ENCODE measurements at places on chromosomes 3 and 15. TPM values are rescaled to one million over a fixed set of nuclear protein-coding genes. Genes with fewer than 3 reads are reported as not detected.

Gene KBTBD13
- not detected for total RNA-seq

- no peaks in the 10 kb centered on the region for H3K27me3 ChIP-seq
- H3K36me3 ChIP-seq: no peaks in the 10 kb centered on the region
- no peak for DNase-seq
- H3K27ac ChIP-seq: no peak overlapping the region
- no peaks in the 10 kb centered on the region for H3K4me1 ChIP-seq
- H3K4me3 ChIP-seq: no peak overlapping the region
Observed at GRCh38 chr3:111768571-111769100, 90.4 kb upstream of the PHLDB2 start.

DNA sequence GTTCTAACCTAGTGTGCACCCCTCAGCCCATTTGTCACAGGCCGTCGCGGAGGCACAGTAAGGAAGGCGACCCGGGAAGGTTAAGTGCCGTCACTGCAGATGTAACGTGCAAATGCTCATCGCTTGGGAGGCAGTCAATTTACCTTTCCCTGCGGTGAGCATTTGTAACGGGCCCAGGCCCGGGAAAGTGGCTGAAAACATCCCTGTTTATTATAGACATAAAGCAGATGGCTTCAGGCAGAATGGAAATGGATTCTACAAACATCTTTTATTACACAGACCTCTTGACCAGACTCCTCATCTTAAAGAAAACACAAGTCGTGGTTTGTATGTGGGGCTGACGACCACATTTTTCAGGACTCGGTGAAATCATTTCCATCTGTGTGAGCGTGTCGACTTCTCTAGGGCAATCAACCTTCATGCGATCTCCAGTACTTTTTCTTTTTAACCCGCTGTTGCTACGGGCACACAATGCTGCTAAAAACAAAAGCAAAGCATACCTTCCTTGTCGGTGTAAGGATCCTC lies 43.6 kb downstream of the NMNAT3 start:
- no peaks in the 10 kb centered on the region for H3K4me1 ChIP-seq
- no peaks in the 10 kb centered on the region for H3K36me3 ChIP-seq
- H3K27me3 ChIP-seq: no peaks in the 10 kb centered on the region
- no peak overlapping the region for H3K4me3 ChIP-seq
- no peak overlapping the region for H3K27ac ChIP-seq
- no peak for DNase-seq

DNA sequence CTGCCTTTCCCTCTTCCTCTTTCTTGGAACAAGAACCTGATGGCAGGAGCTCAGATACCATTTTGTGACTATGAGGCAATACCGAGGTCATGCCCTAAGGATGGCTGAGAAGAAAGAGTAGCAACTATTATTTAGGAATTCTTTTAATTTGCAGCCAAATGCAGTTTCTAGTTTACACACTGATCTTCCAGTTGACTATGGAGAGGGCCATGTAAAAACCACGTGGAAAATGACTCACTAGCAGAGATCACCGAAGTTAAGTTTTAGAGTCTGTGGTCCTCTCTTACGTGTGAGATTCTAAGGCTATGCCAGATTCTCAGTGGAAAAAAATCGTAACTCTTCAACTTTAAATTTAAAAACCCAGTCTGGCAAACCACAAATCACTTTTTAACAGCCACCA lies 7.8 kb downstream of the BNC1 start:
- no peak for DNase-seq
- H3K27ac ChIP-seq: no peak overlapping the region
- H3K36me3 ChIP-seq: no peaks in the 10 kb centered on the region
- peaks cover 43% of the 10 kb centered on the region for H3K27me3 ChIP-seq
- no peak overlapping the region for H3K4me3 ChIP-seq

Gene FETUB
- total RNA-seq: not detected

DNA sequence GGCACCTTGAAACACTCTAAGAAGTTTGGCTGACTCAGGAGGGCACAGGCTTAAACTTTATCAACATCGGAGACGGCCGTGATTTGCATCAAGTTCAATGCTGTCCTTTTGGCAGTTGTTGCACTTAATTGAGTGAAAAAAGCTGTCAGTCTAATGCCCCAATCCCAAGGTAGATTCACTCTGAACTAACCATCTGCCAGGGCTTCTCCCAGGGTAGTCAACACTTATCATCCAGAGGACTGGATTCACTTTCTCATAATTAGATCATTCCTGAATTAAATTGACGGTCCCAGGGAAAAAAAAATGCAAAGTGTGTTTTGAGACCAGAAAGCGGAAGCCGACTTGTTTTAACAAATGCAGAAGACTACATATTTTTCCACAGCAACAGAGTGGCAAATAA lies 28.5 kb downstream of the RORA start:
- no peaks in the 10 kb centered on the region for H3K27me3 ChIP-seq
- no peak overlapping the region for H3K27ac ChIP-seq
- H3K4me1 ChIP-seq: no peaks in the 10 kb centered on the region
- H3K36me3 ChIP-seq: no peaks in the 10 kb centered on the region

Gene TMEM45A
- 31.8 TPM for total RNA-seq

GRCh38 chr3:45509038-45509767 lies 85.3 kb upstream of the LIMD1 start:
- H3K4me1 ChIP-seq: no peaks in the 10 kb centered on the region
- H3K27ac ChIP-seq: no peak overlapping the region
- no peaks in the 10 kb centered on the region for H3K27me3 ChIP-seq
- peaks cover 6% of the 10 kb centered on the region for H3K36me3 ChIP-seq

Gene CLEC3B
- total RNA-seq: 74.7 TPM

GRCh38 chr3:152564459-152564858 lies 270.5 kb upstream of the P2RY1 start:
- DNase-seq: no peak
- H3K4me1 ChIP-seq: no peaks in the 10 kb centered on the region
- H3K36me3 ChIP-seq: no peaks in the 10 kb centered on the region

Gene AADACL2
- total RNA-seq: not detected

Gene RPSA
- 525 TPM for total RNA-seq

GRCh38 chr3:61158667-61159066 lies 92.6 kb downstream of the FHIT start:
- no peak overlapping the region for H3K4me3 ChIP-seq
- no peak for DNase-seq
- no peaks in the 10 kb centered on the region for H3K27me3 ChIP-seq
- H3K36me3 ChIP-seq: no peaks in the 10 kb centered on the region
- no peaks in the 10 kb centered on the region for H3K4me1 ChIP-seq
- no peak overlapping the region for H3K27ac ChIP-seq

Gene CILP
- 2.0 TPM for total RNA-seq

DNA sequence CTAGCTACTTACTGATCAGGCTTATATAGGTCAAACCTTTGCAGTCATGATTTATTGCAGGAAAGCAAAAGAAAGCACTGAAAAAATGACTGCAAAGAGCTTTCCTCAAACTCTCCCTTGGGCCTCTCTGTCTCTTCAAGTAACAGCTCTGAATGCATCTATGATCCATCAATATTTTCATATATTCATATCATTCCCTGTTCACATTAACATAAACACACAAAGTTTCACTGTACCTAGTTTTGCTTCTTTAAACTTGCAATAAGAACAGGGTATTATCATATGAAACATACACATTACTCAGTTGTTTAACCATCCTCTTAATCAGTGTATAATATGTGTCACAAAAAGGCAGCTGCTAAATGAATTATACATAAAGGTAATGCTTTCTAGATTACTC lies 107.9 kb upstream of the ARL6 start:
- no peaks in the 10 kb centered on the region for H3K36me3 ChIP-seq
- DNase-seq: no peak
- no peaks in the 10 kb centered on the region for H3K27me3 ChIP-seq

- no peaks in the 10 kb centered on the region for H3K36me3 ChIP-seq
- no peak overlapping the region for H3K27ac ChIP-seq
- no peak overlapping the region for H3K4me3 ChIP-seq
- peak; percentile 55 for DNase-seq
- peaks cover 7% of the 10 kb centered on the region for H3K4me1 ChIP-seq
- H3K27me3 ChIP-seq: no peaks in the 10 kb centered on the region
Observed at GRCh38 chr3:40211579-40211978, 97.9 kb upstream of the EIF1B start.

Gene CYP1A2
- total RNA-seq: not detected

DNA sequence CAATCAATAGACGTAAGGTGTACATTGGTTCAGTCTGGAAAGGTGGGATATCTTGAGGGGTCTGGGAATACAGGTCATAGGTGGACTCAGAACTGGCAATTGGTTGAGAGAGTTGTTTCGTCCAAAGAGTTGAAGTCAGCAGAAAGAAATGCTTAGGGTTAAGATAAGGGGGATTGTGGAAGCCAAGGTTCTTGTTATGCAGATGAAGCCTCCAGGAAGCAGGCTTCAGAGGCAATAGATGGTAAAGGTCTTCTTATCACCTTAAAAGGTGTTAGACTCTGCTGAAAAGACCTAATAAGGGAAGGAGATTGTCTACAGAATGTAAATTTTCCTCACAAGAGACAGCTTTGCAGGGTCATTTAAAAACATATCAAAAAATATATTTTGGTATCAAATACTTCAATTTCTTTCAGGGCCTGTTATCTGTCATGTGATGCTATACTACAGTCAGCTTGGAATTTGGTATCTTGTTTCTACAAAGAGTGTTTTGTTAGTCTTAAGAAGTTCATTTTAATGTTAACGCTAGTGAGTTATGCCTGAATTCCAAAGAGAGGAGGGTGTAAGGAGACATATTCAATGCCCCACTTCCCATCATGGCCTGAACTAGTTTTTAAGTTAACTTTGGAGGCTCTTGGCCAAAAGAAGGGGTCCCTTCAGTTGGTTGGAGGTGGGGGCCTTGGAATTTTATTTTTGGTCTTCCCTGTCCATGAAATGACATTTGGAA lies 378.2 kb upstream of the ROBO2 start:
- no peak overlapping the region for H3K27ac ChIP-seq
- H3K4me3 ChIP-seq: no peak overlapping the region
- DNase-seq: no peak
- H3K4me1 ChIP-seq: no peaks in the 10 kb centered on the region

DNA sequence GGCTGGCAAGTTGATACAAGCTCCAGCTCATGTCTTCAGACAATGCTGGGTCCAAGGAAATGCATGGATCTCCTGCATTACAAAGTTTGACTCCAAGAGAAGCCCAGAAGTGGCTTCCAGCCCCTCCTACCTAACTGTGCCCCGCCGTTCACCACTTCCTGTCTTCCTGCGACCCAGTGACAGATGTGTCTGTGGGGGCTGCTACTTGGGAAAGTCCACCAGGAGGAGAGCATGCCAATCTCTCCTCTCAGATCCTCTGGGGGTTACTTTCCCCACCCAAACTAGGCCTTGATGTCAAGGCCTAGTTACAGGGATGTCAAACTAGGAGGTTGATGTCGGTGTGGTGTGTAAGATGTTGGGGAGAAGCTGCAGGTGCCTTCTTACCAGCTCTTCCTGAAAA lies 133.6 kb upstream of the RASGRP1 start:
- H3K4me1 ChIP-seq: no peaks in the 10 kb centered on the region
- DNase-seq: no peak
- no peaks in the 10 kb centered on the region for H3K27me3 ChIP-seq
- H3K27ac ChIP-seq: no peak overlapping the region

Gene CCR8
- total RNA-seq: not detected

DNA sequence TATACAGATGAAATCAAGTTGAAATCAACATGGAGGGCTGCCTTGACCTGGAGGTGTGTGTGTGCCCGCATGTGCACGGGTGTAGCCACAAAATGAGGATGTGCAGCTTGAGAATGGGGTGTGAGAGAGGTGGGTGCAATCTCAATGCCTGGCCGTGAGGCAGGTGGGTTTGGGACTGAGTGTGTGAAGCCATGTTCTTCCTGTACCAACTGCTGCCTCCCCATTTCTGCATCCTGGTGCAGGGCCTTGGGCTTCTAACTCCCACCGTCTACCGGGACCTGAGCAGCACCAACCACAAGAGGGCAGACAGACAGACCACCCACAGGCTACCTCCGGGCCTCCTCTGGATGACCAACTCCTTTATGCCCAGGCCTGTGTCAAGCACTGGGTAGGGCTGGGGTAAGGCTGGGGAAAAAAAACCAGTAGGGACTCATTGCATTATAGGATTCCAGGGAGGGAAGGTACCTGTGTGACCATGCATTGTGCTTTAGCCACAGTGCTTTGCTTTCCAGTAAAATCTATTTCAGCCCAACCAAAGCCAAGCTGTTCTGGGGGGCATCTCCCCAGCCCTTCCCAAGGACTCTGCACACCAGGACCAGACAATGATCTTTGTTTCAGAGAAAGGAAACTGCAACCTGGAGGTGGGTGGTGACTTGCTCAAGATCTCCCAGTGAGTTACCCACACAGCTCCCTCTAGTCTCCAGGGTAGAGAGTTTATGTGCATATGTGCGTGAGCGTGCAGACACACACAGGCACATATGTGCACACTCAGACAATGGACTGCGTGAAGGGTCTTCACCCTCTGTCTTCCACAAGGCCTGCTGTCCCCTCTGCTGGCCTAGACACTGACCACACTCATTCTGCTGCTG lies 162.2 kb upstream of the TLE3 start:
- H3K27ac ChIP-seq: no peak overlapping the region
- H3K27me3 ChIP-seq: no peaks in the 10 kb centered on the region
- no peaks in the 10 kb centered on the region for H3K36me3 ChIP-seq
- H3K4me3 ChIP-seq: no peak overlapping the region

- no peaks in the 10 kb centered on the region for H3K27me3 ChIP-seq
- DNase-seq: no peak
- no peak overlapping the region for H3K4me3 ChIP-seq
- H3K4me1 ChIP-seq: no peaks in the 10 kb centered on the region
- H3K27ac ChIP-seq: no peak overlapping the region
Observed at GRCh38 chr3:180267202-180267843, 230.6 kb upstream of the PEX5L start.

Gene PYGO1
- total RNA-seq: 11.5 TPM

Gene AMIGO3
- 1.2 TPM for total RNA-seq

DNA sequence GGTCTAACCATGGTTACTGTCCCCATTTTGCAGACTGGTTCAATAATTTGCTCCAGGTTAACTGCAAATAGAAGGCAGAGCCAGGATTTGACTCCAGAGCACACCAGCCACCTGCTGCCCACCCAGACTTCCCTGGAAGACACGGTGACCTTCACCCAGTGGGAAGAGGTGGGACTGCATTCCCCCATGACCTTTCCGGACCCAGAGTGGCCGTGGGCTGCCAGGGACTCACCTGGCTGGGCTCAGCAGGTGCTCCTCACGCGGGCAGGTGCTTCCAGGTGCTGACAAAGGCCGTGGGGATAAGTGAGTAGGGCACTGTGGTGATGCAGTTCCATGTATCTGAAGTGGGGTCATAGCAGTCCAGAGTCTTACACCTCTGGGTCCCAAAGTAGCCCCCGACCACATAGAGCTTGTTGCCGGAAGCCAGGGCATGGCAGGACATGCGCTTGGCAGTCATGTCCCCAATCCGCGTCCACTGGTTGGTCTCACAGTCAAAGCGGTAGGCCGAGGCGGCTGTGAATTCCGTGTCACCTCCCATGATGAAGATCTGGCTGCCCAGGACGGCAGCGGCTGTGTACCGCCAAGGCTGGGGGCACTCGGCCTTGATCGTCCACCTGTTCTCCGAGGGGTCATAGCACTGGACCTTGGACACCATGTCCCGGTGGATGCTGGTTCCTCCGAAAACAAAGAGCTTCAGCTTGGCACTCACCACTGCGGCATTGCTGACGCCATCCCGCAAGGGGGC lies 26.8 kb downstream of the KLHL25 start:
- H3K4me3 ChIP-seq: no peak overlapping the region
- no peaks in the 10 kb centered on the region for H3K36me3 ChIP-seq
- DNase-seq: no peak

Gene IMPG2
- 0.25 TPM for total RNA-seq

- H3K27ac ChIP-seq: no peak overlapping the region
- H3K27me3 ChIP-seq: no peaks in the 10 kb centered on the region
- no peaks in the 10 kb centered on the region for H3K36me3 ChIP-seq
- H3K4me3 ChIP-seq: no peak overlapping the region
Observed at GRCh38 chr3:147119989-147120388, 286.4 kb downstream of the ZIC4 start.

Gene EFCAB12
- not detected for total RNA-seq
